Epithelial cell of proximal tubule (primary cell): ENCODE measurements at places on chromosomes 6 and 20. TPM values are rescaled to one million over a fixed set of nuclear protein-coding genes. Genes with fewer than 3 reads are reported as not detected.

STXBP5 gene
- 16.3 and 20.4 TPM in 2 replicates for total RNA-seq

MYLK2 gene
- under 0.01 TPM in 1 of 2 replicates, not detected in the other for total RNA-seq

SMLR1 gene
- total RNA-seq = not detected in 2 replicates

PTCHD4 gene
- total RNA-seq = 0.07 and 1.3 TPM in 2 replicates

F13A1 gene
- 5.4 TPM in 1 of 2 replicates, not detected in the other for total RNA-seq

TREM1 gene
- total RNA-seq = 2.0 TPM in 1 of 2 replicates, not detected in the other

GSTA3 gene
- not detected in 2 replicates for total RNA-seq

TAF4 gene
- total RNA-seq = 6.5 and 8.9 TPM in 2 replicates

ZNF334 gene
- 1.9 and 2.2 TPM in 2 replicates for total RNA-seq
